PC-3 (cell line): ENCODE measurements at places on chromosomes 11 and 22. TPM values are rescaled to one million over a fixed set of nuclear protein-coding genes. Genes with fewer than 3 reads are reported as not detected.
A peak's percentile ranks its signal among the peaks of the same experiment; 100 is the strongest.

GRCh38 chr11:67413266-67413849, 2.1 kb upstream of the CARNS1 start:
- no peaks in the 10 kb centered on the region for H3K27me3 ChIP-seq
- no peak overlapping the region for H3K4me3 ChIP-seq
- H3K27ac ChIP-seq, result no peak overlapping the region
- no peaks in the 10 kb centered on the region; the same call in 1 of the 2 replicates for H3K4me1 ChIP-seq

GRCh38 chr11:66593650-66594049, 665 bp downstream of the CCS start:
- peak overlapping the region; percentile 77 for H3K4me3 ChIP-seq
- no peak for DNase-seq
- no peaks in the 10 kb centered on the region for H3K27me3 ChIP-seq
- H3K27ac ChIP-seq, result no peak overlapping the region

GRCh38 chr11:19173004-19173689, 28.6 kb downstream of the CSRP3 start:
- H3K27ac ChIP-seq, result no peak overlapping the region
- no peaks in the 10 kb centered on the region for H3K4me1 ChIP-seq
- DNase-seq, result no peak
- H3K27me3 ChIP-seq, result no peaks in the 10 kb centered on the region

The OR52A1 gene
- not detected in 2 replicates for total RNA-seq

GRCh38 chr11:119800171-119800570, 71.2 kb upstream of the NECTIN1 start:
- H3K27me3 ChIP-seq, result peaks cover 81% of the 10 kb centered on the region
- no peak overlapping the region for H3K4me3 ChIP-seq
- H3K4me1 ChIP-seq, result no peaks in the 10 kb centered on the region
- no peak overlapping the region for H3K27ac ChIP-seq

The POLR2L gene
- 661 and 1,148 TPM in 2 replicates for total RNA-seq

DNA sequence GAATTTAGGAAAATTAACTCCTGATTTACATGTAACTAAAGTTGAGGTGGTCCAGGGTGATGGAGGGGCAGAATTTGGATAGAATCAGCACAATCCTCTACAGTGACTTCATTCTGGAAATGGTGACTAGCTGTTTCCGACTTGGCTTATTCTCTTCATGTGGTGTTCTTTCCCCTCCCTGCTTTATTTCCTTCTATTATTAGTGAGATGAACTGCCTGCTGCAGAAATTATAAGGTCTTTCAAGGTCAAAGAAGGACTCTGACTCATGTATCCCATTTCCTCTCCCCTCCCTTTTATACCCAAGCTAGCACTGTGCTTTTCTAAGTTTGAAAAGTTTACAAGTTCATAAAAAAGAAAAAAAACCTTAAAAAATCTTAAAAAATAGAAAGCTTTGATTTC, 12.2 kb upstream of the MRPL17 start:
- H3K4me3 ChIP-seq, result no peak overlapping the region
- H3K27ac ChIP-seq, result no peak overlapping the region
- no peak for DNase-seq
- no peaks in the 10 kb centered on the region for H3K36me3 ChIP-seq
- peaks cover 15% of the 10 kb centered on the region for H3K4me1 ChIP-seq

The AQP11 gene
- total RNA-seq, result 2.2 and 3.1 TPM in 2 replicates

DNA sequence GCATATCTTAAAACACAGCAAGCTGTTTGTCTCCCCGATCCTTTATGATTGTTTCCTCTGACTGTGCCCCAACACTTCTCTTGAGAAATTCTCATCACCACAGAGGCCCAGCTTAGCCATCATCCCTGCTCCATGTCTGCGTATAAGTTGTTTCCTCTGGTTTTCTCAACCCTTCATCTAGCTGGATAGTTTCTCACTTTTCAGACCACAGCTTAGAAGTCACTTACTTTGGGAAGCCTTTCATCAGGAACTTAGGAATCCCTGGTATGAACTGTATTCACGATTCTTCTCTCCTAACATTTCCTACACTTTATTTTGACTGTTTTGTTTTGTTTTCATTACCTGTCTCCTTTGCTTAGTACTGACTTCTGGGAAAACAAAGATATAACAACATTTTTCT, 295.2 kb downstream of the GUCY1A2 start:
- H3K27me3 ChIP-seq, result no peaks in the 10 kb centered on the region
- no peak for DNase-seq
- H3K4me3 ChIP-seq, result no peak overlapping the region
- H3K27ac ChIP-seq, result no peak overlapping the region

- no peak for DNase-seq
- no peaks in the 10 kb centered on the region for H3K4me1 ChIP-seq
- H3K27me3 ChIP-seq, result 0 out of 2 replicates have a peak, but pooled peaks cover 7% of the 10 kb centered on the region
- H3K4me3 ChIP-seq, result no peak overlapping the region
These were observed 36.5 kb downstream of the TENM4 start for GRCh38 chr11:79404325-79404724.

DNA sequence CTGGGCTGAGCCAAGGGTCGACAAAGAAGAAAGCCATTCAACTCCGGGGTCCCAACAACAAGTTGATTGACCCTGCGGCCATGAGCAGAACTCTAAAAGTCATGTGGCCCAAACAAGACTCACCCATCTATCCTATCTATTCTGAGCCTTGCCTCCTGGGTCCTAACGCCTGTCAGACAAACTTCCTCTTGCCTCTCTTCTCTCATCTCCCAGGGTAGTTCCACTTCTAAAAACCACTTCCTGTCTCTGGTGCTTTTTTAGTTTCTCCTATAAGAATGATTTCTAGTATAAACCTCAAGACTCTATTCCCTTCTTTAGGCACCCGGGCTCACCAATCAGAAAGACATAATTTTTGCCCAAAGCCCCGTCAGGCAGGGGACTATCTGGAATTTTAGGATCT, 530.2 kb downstream of the DLG2 start:
- no peaks in the 10 kb centered on the region for H3K27me3 ChIP-seq
- no peak overlapping the region for H3K4me3 ChIP-seq

DNA sequence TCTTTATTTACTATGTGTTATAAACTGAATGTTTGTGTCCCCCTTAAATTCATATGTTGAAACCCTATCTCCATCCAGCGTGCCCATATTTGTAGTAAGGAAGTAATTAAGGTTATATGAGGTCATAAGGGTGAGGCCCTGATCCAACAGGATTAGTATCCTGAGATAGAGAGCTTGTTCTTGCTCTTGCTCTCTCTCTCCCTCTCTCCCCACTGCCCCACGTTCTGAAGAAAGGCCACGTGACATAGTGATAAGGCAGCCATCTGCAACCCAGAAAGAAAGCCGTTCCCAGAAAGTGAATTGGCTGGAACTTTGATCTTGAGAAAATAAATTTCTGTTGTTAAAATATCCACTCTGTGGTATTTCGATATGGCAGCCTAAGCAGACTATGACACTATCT, 212.5 kb downstream of the SWAP70 start:
- H3K27ac ChIP-seq, result peak overlapping the region; percentile 32
- DNase-seq, result no peak
- no peak overlapping the region for H3K4me3 ChIP-seq

- no peak overlapping the region for H3K4me3 ChIP-seq
- 0 out of 2 replicates have a peak overlapping the region, but pooled peaks have one; percentile 21 for H3K27ac ChIP-seq
- no peaks in the 10 kb centered on the region for H3K27me3 ChIP-seq
- H3K36me3 ChIP-seq, result no peaks in the 10 kb centered on the region
- H3K4me1 ChIP-seq, result peaks cover 36% of the 10 kb centered on the region
These were observed 62.6 kb upstream of the RASD2 start for GRCh38 chr22:35477911-35478582.

DNA sequence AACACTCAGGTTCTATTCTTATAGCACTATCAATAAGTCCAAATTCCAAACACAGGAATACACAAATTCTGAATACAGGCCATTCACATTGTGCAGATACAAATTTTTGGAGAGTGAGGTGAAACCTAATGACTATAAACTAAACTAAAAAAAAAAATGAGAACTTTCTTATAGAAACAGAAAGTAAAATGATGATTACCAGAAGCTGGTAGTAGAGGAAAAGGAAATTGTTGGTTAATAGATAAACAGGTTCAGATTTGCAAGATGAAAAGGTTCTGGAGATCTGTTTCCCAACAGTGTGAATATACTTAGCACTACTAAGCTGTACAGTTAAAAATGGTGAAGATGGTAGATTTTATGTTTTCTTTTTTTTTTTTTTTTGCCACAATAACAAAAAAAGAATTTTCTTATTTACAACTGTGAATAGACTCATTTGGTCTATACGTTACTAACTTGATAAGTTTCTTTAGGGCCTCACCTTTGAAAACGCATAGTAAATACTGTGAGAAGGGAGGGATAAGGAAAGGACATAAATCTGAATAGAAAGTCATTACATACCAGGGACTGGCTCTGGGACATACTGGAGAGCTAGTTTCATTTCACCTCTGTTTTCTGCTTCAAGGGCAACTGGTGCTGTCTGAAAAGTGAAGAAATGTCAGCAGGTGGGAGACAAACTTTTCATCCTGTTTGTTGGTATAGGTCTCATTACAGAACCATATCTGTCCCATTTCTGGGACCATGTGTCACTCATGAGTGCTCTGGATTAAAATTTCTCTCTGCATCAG, 14.2 kb upstream of the CCDC89 start:
- H3K4me3 ChIP-seq, result no peak overlapping the region
- no peaks in the 10 kb centered on the region for H3K27me3 ChIP-seq
- no peak for DNase-seq
- peaks cover 16% of the 10 kb centered on the region for H3K36me3 ChIP-seq
- peaks cover 24% of the 10 kb centered on the region for H3K4me1 ChIP-seq

GRCh38 chr11:33735271-33736147, 714 bp downstream of the CD59 start:
- peaks cover 47% of the 10 kb centered on the region for H3K4me1 ChIP-seq
- DNase-seq, result no peak
- H3K27me3 ChIP-seq, result no peaks in the 10 kb centered on the region

- no peaks in the 10 kb centered on the region for H3K36me3 ChIP-seq
- no peak overlapping the region for H3K27ac ChIP-seq
- no peaks in the 10 kb centered on the region for H3K4me1 ChIP-seq
These were observed 17.8 kb downstream of the POU2AF1 start for GRCh38 chr11:111361052-111361801.

The TMA7B gene
- not detected in 2 replicates for total RNA-seq

- no peaks in the 10 kb centered on the region for H3K36me3 ChIP-seq
- H3K4me3 ChIP-seq, result no peak overlapping the region
- no peak overlapping the region for H3K27ac ChIP-seq
- DNase-seq, result peak; percentile 76
- peaks cover 2% of the 10 kb centered on the region; the same call in 1 of the 2 replicates for H3K27me3 ChIP-seq
These were observed 838.9 kb downstream of the DLG2 start for GRCh38 chr11:84788220-84788619.

DNA sequence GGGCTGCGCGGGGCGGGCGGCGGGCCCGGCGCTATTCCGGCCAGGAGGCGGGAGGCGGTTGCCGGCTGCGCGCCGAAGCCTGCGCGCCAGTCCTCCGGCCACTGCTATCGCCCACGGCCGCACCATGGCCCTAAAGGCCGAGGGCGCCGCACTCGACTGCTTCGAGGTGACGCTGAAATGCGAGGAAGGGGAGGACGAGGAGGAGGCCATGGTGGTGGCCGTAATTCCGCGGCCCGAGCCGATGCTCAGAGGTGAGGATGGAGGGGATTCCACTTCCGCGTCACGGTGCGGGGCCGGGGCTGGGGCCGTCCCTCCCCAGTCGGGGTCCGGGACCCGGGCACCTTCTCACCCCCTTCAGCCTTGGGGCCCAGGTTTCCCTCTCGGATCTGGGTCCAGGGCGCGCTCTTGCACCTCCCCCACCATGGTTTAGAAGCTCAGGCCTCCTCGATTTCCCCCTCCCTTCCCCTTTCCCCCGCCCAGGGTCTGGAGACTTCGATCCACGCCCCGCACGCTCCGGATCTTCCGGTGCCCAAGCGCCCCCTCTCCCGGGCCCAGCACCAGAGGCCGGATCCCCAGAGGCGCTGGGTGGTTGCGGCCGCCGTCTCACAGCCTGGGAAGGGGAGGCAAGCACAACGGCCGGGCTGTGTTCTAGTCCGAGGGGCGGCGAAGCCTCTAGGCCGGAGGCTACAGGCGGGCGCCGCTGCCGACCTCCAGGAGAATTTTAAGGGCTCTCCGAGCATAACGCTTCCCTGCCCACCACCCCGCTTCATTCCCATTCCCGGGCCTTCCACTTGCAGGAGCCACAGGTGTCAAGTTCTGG, 517 bp downstream of the SPINDOC start:
- H3K27ac ChIP-seq, result no peak overlapping the region; the same call in 1 of the 2 replicates
- peaks cover 19% of the 10 kb centered on the region for H3K36me3 ChIP-seq
- H3K27me3 ChIP-seq, result no peaks in the 10 kb centered on the region
- peak overlapping the region; percentile 96 for H3K4me3 ChIP-seq

DNA sequence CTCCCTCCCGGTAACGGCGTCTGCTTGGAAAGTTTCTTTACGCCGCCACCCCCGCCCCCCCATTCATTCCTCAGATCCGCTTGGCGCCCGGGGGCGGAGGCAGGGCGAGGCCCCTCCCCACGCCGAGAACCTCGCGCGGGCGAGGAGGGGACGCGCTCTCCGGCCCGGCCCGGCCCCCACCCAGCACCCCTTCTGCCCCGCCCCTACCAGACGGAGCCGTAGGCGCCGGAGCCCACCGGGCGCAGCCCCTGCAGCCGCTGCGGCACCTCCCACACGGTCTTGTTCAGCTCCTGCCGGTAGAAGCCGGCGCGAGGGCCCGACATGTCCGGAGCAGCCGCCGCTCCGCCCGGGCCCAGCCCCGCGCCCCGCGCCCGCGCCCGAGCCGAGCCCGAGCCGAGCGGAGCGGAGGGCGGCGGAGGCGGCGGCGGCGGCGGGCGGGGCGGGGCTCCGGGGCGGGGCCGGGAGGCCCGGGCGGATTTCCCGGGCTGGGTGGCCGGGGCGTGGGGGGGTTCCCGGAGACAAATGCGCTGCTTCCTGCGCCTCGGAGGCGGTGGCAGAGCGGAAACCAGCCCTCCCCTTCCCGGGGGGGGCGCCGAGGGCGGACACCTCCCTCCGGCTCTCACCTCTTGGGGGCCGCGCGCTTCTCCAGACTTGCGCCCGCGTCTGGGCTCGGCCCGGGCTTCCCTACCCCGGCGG, at the start of gene MAPK11:
TSS of gene MAPK11 (minus strand) at position 411 of the 696 bp plus-strand sequence. CDS start at position 323, 88 bp downstream.
- no peaks in the 10 kb centered on the region for H3K27me3 ChIP-seq
- DNase-seq, result peak; percentile 27
- H3K36me3 ChIP-seq, result peaks cover 2% of the 10 kb centered on the region; the same call in 1 of the 2 replicates
- H3K4me3 ChIP-seq, result peak within 1 kb of the TSS; percentile 68

- H3K27ac ChIP-seq, result no peak overlapping the region
- no peaks in the 10 kb centered on the region for H3K36me3 ChIP-seq
- DNase-seq, result no peak
- H3K4me1 ChIP-seq, result no peaks in the 10 kb centered on the region
- H3K27me3 ChIP-seq, result no peaks in the 10 kb centered on the region
These were observed 383.4 kb downstream of the TBC1D22A start for GRCh38 chr22:47145883-47146282.

GRCh38 chr22:44453441-44454112, 44.5 kb downstream of the RTL6 start:
- peaks cover 26% of the 10 kb centered on the region for H3K4me1 ChIP-seq
- no peak overlapping the region for H3K27ac ChIP-seq
- H3K27me3 ChIP-seq, result no peaks in the 10 kb centered on the region
- DNase-seq, result no peak
- no peaks in the 10 kb centered on the region for H3K36me3 ChIP-seq
- H3K4me3 ChIP-seq, result no peak overlapping the region
